GM23338 (cell line): ENCODE measurements at places on chromosomes 3 and 15.

- DNase-seq: no peak
These were observed 594 bp upstream of the ICE2 start for GRCh38 chr15:60479361-60480110.

DNA sequence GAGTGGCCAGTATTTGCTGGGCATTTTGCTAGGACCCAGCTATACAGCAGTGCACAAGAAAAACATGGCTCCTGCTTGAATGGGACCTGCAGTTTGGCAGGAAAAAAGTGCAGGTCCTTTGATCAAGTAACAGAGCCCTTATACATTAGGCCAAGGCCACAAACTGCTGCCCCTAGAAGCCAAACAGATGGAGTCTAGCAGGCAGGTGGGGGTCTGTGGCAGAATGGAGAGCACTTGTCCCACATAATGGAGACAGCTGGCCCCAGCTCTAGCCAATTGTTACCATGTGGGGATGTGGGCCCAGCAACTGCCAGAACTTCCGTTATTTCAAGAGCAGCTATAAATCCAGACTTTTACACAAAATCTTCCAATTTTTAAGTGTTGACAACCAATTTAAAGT lies 79.3 kb downstream of the SHQ1 start:
- no peak for DNase-seq

- DNase-seq: no peak
These were observed 345.2 kb downstream of the VPS13C start for GRCh38 chr15:61715082-61715481.

DNA sequence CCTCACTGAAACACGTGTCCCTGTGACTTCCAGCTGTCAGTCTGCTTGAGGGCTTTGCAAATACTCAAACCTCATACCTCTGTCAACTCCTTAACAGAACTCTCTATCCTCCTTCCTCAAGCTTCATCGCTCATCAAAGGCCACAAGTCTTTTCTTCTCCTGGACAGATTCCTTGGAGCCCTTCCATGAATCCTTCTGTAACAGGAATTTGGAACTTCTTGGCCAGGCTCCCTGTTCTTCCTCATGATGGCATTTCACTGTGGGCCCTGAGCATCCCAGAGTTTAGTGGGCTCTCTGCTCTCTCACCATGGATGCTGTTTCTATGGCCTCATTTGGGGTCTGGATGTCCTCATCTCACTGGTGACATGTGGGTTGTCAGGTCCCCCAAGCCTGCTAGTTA lies 105.0 kb upstream of the TLE3 start:
- DNase-seq: no peak

- no peak for DNase-seq
These were observed 535.1 kb downstream of the NLGN1 start for GRCh38 chr3:173932624-173933023.

DNA sequence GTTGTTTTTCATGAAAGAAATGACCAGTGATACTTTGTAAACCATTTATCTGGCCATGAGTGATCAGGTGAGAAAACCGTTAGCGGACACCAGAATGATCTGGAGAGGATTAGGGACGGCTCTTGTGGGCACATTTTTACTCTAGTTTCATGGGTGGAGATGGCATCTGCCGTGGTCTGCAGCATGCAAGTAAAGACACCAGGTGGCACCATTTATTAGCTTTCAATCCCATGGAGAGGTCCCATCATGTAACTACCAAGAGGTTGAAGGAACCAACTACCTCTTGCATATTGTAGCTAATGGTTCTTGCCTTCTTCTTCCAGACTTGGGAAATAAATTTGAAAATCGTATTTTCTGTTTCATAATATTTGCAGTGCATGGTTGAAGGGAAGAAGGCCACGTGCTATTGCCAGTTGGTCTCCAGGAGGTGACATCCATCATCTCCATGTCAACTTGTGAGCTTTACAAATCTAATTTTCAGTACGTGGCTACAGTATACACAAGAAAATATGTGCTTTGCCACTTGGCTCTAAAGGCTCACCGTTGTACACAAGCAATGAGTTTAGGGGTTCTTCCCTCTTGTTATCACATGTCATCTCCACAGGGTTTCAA lies 1.5 kb upstream of the MAPKBP1 start:
- DNase-seq: peak; percentile 86

DNA sequence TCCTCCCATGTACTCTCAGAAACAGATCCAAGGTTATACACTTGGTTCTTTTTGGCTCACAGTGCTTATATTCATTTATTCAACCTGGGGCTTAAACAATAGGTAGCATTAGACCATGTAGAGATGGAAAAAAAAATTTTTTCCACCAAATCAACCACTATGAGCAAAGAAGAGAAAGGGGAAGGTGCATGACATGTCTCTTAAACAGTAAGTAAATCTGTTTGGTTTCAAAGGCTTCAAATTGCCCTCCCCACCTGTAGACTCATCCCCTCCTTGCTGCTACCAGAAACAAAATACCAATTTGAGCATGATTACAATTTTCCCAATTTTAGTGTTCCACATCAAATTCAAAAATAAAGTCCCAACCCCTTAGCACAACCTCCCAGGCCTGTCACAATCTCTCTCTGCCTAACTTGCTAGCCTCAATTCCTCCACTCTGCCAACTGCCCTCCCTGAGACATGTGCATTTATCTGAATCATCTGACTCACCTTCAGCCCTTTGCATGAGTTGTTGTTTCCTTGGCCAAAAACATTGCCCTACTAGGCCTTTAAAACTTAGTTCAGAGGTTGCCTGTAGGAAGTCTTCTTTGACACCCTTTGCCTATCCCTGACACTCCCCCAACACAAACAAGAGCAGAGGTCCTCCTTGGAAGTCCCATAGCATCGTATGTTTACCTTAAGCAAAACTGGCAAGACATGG lies 30.3 kb upstream of the TSC22D2 start:
- no peak for DNase-seq

DNA sequence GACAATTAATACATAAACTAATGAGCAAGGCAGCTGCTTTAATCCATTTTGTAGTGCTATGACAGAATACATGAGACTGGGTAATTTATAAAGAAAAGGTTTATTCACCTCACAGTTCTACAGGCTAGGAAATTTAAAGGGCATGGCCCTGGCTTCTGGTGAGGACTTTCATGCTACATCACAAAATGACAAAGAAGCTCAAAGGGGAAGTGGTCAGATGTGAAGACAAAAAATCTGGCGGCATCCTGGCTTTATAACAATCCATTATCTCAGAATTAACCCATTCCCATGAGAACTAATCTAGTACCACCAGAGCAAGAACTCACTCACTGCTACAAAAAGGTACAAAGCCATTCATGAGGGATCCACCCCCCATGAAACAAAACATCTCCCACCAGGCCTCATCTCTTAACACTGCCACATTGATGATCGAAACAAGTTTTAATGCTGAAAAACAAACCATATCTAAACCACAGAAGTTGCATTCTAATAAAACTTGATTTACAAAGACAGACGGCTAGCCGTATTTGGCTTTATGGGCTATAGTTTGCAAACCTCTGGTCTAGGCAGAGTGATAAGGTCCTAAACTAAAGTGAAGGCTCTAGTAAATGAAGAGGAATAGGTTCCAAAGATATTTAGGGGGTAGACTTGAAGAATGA lies 44.2 kb downstream of the GSK3B start:
- no peak for DNase-seq

- peak; percentile 85 for DNase-seq
These were observed at the start of gene SLC27A2 for GRCh38 chr15:50181969-50182218. Gene SLC27A2, plus strand, starts transcription at chr15:50182196. Its CDS starts 232 bp downstream, at chr15:50182428.

DNA sequence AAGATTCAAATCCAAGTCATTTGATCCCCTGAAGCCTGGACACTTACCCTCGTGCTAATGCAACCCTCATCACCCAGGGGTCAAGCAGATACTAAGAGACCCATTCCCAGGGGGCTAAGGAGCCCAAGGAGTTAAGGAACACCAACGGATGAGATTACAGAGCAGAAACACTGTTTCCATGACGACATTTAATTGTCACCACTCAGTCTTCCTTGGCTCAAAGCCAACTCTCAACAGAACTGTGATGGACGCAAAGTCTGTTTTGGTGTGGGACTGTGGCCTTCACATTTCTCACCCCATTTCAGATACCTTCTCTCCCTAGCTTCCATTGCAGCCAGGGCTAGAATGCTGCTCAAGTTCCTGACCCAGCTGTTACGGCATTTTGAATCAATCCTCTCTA lies 383.5 kb upstream of the WNT5A start:
- no peak for DNase-seq

DNA sequence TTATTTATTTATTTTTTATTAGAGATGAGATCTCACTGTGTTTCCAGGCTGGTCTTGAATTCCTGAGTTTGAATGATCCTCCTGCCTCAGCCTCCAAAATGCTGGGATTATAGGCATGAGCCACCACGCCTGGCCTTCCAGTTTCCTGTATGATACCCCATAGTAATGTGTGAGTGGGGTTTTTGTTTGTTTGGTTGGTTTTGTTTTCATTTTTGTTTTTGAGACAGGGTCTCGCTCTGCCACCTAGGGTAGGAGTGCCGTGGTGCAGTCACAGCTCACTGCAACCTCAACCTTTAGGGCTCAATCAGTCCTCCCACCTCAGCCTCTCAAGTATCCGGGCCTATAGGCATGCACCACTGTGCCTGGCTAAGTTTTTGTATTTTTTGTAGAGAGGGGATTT lies 30.9 kb downstream of the GOLM2 start:
- DNase-seq: peak; percentile 56

- peak; percentile 77 for DNase-seq
These were observed 55.9 kb downstream of the EOMES start for GRCh38 chr3:27666272-27666671.
